Stimulated activated CD4-positive, alpha-beta T cell treated with anti-CD3 and anti-CD28 coated beads, Interleukin-4, amount 100 ng/mL, for 1 hour (primary cell): ENCODE measurements at places on chromosomes 11 and 22.

- DNase-seq, result no peak
These were observed 111.7 kb downstream of the MORC2 start for GRCh38 chr22:30856741-30857502.

DNA sequence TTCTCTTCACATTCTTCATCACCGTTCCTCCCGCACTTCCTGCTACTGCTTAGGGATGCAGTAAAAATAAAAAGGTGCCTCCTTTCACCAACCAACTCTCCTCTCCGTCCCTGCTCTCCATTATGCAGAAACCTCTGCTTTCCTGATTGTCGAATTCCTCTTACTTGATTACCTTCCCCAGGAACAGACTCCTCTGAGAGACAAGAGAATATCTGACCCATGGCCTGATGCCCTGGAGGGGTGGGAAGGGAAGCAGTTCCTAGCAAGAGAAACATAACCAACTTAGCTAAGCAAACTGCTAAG lies 80.9 kb downstream of the TRIM29 start:
- DNase-seq, result no peak

DNA sequence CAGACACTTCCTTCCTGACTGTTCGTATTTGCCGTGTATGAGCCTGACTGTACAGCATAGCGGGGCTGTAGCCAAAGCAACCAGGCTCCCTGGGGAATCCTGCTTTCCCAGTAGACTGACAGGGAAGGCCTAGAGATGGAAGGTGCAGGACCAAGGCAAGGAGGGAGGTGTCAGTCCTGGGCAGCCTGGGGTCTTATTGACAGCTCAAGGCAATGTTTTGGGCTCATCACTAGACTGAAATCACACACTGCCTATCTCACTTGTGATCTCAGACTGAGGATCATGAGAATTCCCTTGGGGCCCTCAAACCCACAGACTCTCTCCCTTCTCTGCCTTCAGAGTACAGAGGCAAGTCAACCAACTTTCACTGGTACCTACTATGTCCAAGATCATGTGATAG lies 346.8 kb upstream of the NARS2 start:
- no peak for DNase-seq

GRCh38 chr22:37190262-37190780 lies 2.3 kb upstream of the C1QTNF6 start:
- no peak for DNase-seq

- DNase-seq, result no peak
These were observed 812.6 kb downstream of the OPCML start for GRCh38 chr11:132719684-132720083.

GRCh38 chr22:35600476-35600875 lies 16.7 kb downstream of the MB start:
- no peak for DNase-seq

DNA sequence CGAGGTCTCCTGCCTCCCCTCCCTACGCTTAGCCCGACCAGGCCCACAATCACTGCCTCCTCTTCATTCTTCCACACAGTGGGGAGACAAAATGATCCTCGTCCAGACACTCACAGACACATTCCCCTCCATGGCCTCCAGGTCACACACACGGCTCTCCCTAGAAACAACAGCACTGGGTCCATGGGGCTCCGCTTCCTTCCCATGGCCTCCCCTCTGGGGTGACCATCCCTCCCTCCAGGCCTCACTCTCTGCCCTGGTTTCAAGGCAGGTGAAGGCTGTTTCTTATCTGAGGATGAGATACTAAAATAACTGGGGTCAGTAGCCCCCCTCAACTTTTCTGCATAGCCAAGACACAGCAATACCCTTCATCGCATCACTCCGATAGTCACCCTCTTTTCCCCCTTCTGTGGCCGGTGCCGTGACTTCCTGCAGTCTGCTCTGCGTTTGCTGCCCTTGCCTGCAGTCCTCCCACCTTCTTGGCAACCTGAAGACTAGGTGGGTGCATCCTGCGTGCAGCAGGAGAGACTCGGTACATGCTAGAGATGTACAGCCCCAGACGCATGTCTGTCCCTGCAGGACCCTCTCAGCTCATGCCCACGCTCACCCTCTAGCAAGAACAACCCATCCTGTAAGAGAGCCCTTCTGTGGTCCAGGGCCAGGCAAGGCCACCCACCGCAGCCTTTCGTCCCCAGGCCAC lies 55.8 kb downstream of the CD6 start:
- peak; percentile 51 for DNase-seq

GRCh38 chr11:35478471-35479091 lies 46.8 kb downstream of the PAMR1 start:
- no peak for DNase-seq

DNA sequence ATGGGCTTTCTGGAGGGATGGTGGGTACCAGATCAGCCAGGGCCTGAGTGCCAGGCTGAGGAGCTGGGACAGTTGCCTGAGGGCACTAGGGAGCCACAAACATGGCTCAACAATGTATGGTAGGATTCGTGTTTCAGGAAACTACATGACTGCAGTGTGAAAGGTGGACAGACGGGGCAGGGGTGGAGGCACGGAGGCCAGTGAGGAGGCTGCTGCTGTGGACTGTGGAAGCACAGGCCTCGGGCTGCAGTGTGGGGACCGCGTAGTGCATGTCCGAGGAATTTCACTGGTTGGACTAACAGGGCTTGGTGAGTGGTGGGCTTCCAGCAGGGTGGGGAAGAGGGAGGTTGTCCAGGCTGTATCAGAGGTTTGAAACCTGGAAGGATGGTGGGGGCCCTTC lies 7.8 kb downstream of the P2RY2 start:
- no peak for DNase-seq
